GM23248 (cell line): ENCODE measurements at places on chromosomes 4 and X. TPM values are rescaled to one million over a fixed set of nuclear protein-coding genes. Genes with fewer than 3 reads are reported as not detected.
A peak's percentile ranks its signal among the peaks of the same experiment; 100 is the strongest.

SLC6A8 gene
- 11.7 and 12.5 TPM in 2 replicates for total RNA-seq

GRCh38 chrX:6885909-6886308 lies 261.6 kb upstream of the STS start:
- no peak for DNase-seq

DNA sequence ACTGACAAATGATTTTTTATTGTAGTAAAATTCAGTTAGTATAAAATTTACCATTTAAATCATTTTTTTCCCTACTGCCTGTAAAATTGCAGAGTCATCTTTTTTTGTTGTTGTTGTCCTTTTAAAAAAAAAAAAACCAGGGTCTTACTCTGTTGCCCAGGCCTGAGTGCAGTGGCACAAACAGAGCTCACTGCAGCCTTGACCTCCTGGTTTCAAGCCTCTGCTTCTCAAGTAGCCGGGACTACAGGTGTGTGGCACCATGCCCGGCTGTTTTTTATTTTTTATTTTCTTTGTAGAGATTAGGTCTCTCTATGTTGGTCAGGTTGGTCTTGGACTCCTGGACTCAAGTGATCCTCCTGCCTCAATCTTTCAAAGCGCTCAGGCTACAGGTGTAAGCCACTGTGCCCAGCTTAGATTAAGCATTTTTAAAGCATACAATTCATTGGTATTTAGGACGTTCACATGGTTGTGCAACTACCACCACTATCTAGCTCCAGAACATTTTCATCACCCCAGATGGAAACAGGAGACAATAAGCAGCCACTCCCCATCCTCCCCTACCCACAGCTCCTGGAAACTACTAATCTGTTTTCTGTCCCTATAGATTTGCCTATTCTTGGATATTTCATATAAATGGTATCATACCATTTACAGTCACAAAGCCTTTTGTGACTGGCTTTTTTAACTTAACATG lies 59.7 kb upstream of the PGRMC2 start:
- DNase-seq: peak; percentile 54

GRCh38 chrX:42087960-42088359 lies 164.6 kb upstream of the CASK start:
- DNase-seq: no peak
